ENCODE measurements at places on chromosomes 1 and 21.

- DNase-seq: no peak
Measured at GRCh38 chr1:36775716-36776115, 258.6 kb downstream of the GRIK3 start.

- DNase-seq: no peak
Measured at GRCh38 chr1:208203127-208203847, 40.9 kb downstream of the PLXNA2 start.

DNA sequence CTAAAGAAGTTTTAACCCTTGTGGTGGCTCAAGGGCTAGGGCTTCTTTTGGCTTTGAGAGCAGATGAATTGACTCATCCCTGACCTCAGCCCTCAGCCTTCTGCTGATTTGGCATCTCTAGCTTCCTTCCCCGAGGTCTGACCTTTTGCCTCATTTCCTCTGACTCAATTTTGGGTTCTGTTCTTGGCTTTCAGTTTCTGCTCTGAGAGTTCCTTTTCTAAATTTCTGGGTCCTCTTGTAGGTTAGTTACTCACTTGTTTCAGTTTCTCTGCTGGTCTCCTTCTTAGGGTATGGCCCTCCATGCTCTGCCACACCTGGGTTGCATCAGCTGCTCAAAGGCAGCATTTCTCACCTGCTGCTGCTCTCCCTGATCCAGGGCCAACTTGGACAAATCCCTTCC is 19.4 kb downstream of the PDE4B start:
- peak; percentile 51 for DNase-seq

DNA sequence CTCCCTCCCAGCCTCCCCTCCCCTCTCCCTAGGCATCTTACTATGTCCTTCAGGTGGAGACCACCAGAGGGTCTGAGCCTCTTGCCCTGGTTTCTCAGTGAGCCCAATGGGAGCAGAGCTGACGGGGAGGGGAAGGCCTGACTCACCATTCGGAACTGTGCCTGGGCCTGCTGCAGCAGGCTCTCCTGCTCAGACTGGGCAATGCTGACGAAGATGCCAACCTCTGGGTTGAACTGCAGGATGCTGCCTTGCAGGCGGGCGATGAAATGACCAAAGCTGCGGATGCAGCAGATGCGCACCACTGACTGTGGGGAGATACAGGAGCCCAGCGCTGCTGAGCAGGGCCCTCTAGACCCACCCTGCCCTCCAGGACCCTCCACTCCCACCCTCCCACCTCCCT is 11.0 kb upstream of the PAQR6 start:
- DNase-seq: no peak

GRCh38 chr1:233242827-233243483 is 52.6 kb downstream of the PCNX2 start:
- DNase-seq: no peak

- DNase-seq: no peak
Measured at GRCh38 chr21:42476388-42477331, 19.4 kb downstream of the RSPH1 start.

- no peak for DNase-seq
Measured at GRCh38 chr1:71448444-71448843, 367.6 kb upstream of the ZRANB2 start.

DNA sequence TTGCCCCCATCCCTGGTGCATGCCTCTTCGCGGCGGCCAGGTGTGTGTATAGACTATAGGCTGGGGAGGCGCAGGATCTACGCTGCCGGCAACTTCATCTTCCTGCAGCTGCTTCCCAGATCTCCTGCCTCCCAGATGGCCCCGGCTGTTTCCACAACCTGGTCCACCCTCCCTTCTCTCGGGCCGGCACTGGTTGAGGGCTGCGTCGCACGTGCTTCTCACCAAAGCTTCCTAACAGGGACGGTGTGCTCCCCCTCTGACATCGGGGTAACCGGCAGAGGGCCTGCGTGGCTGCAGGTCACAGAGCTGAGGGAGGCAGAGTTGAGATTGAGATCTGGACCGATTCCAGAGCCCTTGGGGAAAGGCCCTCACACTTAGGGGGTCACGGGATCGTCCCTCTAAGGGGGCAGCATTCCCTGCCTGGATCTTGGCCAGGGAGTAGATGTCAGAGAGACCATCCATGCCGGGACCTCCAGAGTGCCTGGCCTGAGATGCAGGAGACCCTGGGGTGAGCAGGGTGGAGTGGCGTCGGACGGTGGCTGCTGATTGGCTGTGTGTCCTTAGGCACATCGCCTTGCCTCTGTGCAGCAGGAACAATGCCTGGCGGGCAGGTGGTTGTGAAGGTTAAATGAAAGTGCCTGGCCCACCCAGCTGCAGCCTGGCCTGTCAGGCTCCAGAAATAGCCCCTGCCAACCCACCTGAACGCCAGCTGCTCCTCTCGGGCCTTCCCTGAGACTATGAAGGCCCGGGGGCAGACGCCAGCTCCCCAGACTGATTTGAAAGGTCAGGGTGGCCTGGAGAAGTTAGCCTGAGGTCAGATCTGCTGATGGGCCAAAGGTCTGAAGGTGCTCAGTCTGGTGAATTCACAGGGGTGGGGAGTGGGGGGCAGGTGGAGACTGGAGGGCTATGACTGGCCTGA is 6.1 kb upstream of the MASP2 start:
- DNase-seq: peak; percentile 20

DNA sequence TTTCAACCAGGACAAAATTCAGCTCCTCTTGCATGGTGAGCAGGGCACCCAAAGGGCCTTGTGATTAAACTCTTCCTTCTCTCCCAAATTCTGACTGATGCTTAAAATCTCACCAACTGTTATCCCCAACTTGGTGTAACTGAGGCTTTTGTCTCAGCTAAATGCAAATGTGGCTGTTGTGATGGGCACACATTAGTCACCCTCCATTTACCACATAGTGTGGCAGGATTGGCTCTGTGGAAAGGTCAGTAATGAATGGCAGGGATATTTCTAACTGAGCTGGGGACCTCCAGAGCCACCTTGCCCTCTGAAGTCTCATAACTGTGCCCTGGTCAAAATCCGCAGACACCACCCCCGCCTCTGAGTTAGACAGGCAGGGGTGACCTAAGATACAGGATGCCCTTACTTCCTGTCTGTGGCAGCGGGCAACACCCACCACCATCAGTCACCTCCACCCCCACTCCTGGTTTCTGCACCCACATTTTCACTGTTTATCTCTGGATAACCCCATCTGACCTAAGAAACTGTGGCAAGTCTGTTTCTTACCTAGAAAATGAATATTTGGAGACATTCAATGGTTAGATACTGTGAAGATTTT is 25.4 kb upstream of the RGS16 start:
- no peak for DNase-seq

DNA sequence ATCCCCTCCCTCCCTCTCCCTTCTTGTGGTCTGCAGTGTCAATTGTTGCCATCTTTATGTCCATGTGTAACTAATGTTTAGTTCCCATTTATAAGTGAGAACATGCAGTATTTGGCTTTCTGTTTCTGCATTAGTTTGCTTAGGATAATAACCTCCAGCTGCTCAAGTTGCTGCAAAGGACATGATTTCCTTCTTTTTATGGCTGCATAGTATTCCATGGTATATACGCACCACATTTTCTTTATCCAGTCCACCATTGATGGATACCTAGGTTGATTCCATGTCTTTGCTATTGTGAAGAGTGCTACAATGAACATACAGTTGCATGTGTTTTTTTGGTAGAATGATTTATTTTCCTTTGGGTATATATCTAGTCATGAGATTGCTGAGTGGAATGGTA is 16.3 kb downstream of the CITED4 start:
- DNase-seq: no peak

- DNase-seq: no peak
Measured at GRCh38 chr1:166390366-166391033, 223.7 kb upstream of the FAM78B start.
